GM23338 (cell line): ENCODE measurements at places on chromosomes 12 and 14.

GRCh38 chr12:26878661-26879119 is 45.7 kb upstream of the ITPR2 start:
- DNase-seq, result peak; percentile 12

- no peak for DNase-seq
Observed at GRCh38 chr14:75689012-75689411, 28.0 kb downstream of the TTLL5 start.

- DNase-seq, result no peak
Observed at GRCh38 chr12:54148560-54149429, 40.0 kb downstream of the SMUG1 start.

- DNase-seq, result no peak
Observed at GRCh38 chr12:93568091-93568490, 4.4 kb upstream of the SOCS2 start.

- no peak for DNase-seq
Observed at GRCh38 chr12:86265329-86265695, 9.1 kb upstream of the MGAT4C start.

GRCh38 chr12:87991483-87991882 is 37.7 kb downstream of the C12orf50 start:
- no peak for DNase-seq
